ENCODE measurements at places on chromosomes 2 and 18.

DNA sequence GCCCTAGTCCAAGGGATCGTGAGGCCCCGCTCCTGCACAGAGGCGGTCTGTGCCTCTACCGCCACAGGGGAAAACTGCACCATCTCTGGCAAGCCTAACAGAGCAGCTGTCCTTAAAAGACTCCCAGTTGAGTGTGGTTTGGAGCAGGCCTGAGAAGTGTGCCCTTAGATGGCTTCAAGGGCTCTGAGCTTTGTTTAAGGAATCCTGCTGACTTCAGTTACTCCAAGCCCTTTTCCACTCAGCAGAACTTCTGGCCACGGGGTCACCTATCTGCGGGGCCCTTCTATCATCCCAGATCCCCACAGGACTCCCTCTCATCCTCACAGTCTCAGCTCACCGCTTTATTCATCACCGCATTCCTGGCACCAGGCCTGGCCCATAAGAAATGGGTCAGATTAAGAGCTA lies 131.5 kb downstream of the CCDC74A start:
- no peak for DNase-seq

DNA sequence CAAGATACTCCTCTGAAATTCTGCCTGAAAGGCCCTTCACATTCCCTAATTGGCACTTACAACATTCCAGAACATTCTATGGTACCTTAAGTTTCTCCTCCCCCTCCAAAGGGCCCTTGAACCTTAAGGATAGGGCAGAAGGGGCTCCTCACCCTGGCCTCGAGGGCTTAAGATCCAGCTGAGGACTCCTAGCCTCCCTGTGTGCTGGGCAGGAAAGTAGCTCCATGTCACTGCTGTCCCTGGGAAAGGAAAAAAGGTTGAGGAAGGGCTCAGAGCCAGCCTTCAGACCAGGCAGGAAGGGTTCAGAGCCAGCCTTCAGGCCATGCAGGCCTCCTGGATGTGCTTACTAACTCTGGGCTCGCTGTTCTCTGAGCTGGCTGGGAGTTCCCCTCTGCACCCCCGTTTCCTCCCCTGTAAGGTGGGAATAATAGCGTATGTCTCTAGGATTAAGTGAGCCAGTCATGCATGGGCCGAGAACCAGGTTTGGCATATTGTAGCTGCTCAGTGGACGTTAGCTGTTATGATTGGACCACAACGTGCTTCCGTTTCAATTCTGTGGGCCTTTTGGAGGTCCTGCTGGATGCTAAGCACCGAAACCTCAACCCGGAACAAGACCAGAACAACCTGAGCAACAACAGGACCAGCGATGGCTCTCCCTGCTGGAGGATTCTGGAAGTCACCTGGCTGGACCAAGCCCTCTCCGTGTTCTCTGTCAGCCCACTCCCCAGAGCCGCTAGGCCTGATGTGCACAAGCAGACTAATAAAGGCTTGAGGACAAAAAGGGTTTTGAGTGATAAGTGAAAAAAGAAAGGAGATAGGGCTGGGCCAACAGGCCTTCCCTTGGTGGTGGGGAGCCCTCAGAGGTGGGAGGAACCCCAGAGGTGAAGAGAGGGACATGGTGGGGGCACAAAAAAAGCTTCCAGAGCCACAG lies 1.0 kb upstream of the B3GNT7 start:
- DNase-seq, result no peak

- no peak for DNase-seq
Observed at GRCh38 chr18:72336786-72337185, 207.4 kb downstream of the CBLN2 start.

GRCh38 chr2:2505604-2506003 lies 174.5 kb upstream of the MYT1L start:
- DNase-seq, result no peak

- DNase-seq, result no peak
Observed at GRCh38 chr2:15006667-15007066, 374.1 kb downstream of the LRATD1 start.

DNA sequence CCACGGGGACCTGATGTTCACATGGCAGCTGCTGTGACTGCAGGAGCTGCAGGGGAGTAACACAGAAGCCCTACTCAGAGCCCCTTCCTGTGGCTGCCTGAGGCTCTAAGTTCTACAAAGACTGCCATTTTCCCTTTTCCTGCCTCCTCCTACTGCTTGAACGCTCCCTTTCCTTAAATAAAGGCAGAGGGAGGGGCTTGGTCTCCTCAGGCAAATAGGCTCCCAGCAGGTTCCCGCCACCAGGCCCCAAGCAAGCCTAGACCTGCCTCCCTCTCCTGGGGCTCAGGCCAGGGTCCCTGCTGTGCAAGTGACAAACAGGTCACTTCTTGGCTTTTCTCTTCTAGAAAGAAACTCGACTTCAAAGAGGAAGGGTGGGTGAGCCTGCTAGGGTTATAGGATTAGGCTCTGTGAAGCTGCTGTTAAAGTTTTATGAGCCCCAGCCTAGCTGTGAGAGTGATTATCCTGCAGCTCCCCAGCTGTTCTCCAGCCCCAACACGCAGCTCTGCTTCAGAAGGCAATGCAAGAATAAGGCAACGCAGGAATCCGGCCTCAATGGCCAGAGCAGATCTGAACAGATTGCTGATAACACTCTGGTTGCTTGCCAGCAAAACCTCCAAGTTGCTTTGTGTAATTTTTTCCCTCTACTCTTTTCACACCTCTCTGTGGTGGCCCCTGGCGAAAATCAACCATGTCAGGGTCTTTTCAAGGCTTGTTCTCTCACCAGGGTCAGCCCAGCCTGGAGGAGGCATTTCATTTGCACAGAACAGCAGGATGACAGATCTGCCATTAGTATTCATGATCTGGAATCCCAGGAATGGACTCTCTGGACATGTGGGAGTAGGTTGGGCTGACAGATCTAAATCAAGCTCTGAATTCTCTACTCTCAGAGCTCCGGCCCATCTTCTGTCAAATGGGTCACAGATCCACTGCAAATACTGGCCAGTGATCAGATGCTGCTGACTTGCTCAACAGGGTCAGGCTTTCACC lies 71.3 kb downstream of the MRO start:
- DNase-seq, result no peak

GRCh38 chr18:31211047-31211446 lies 48.4 kb upstream of the DSC1 start:
- no peak for DNase-seq

GRCh38 chr2:88659538-88659915 lies 31.9 kb upstream of the RPIA start:
- no peak for DNase-seq

Data from naive thymus-derived CD4-positive, alpha-beta T cell (primary cell).